ENCODE measurements at places on chromosomes 4 and X.

- DNase-seq = peak; percentile 74
These were observed 86.8 kb upstream of the ETNPPL start for GRCh38 chr4:108849611-108850168.

DNA sequence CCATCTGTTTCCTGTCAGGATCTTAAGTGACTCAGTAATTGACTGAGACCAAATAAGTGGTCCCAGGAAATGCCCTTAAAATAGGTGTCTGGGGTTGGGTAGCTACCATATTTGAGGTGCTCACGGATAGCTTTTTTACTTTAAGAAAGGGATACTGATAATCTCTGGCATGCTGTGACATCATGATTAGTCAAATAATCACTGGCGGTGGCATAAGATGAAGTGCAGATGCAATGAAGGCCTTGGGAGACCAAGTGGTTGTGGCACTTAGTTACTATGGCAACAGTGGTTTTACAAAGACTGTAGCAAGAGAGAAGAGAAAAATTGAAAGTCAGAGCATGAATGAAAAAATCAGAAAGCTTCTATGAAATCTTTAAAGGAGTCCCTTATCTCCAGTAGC is 114.5 kb upstream of the SLIT2 start:
- DNase-seq = peak; percentile 35

DNA sequence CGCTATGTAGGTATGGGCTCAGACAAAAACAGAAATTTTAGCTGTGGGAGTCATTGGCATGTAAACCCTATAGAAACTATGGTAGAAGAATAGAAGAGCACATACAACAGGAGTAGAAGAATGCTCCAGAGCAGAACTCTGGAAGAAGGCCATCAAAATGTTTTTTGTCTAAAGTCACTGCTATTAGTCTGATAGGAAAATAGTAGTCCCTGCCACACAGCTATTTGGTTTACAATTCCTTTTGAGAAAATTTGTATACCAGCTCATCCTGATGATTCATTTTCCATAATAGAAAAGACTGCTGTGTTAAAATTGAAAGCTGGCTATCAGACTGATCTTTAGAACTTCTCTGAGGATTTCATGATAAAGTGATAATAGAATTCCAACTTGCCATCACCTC is 32.8 kb upstream of the ADAD1 start:
- no peak for DNase-seq

DNA sequence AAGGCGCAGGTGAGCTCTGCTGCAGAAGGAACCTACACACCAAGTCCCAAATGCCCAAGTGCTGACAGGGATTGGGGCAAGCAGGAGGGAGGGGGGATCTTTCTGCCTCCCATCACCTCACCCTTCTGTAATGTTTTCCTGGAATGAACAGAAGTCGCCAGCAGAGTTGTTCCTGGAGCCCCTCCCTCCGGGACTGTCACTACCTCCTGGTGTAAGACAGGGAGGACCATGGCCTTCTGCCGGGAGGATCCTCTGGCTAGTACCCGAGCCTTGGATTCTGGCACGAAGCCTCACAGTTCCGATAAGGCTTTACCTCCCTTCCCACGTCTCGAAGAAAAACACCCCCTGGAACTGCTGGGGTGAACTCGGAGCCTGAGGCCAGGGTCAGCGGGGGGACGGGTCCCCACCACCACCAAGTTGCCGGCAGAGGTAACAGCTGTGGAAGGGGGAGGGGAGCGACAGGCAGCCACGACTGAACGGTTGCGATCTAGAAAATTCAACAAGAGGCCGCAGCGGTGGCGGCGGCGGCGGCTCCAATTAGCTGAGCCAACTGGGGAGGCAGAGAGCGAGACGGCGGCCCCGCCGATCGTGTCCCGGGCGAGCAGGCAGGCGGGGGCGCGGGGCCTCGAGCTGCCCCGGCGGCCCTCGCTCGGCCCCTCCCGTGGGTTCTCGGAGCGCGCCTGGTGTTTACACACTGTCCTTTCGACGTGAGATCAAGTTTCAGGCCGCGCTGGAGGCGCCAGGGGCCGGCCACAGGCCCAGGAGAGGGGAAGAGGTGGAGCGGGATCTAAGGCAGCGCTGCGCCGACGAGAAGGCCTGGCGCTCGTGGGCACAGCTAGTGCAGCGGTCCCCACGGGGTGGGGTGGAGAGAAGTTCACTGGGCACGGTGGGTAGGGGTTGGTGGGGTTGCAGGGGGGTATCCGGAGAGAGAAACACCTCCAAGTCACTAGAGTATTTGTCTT is 53.7 kb upstream of the BCOR start:
- DNase-seq = no peak

DNA sequence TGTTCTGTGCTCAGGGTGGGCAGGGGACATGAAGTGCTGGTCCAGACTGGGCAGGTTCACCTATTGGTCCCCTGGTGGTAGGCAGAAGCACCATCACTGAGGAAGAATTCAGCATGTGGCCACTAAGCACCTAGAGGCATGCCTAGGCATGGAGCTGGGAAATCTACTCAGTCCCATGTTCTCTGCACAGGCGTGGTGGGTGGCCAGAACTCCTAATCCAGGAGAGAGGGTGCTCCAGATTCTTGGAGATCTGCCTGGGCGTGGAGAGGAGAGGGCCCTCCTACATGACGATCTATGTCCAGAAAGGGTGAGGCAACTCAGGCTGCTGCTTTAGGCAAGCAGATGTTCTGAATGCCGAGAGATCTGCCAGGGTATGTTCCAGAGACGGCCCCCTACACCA is 44.6 kb upstream of the MAGEC2 start:
- no peak for DNase-seq

DNA sequence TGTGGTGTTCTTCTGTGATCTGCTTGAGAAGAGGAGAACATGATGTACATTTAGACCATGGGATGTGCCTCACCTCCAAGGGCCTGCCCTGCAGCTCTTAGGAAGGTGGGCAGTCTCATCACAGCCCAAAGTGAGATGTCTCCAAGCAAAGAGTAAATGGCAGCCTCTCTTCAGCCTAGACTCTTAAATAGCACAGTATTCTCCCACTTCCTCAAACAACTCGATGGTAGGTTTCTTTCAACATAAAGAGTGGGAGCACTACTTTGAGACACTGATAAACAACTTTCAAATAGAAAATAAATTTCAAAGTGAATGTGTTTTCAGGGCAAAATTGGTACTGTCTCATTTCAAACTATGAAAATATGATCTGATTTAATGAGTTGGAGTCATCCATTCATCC is 35.2 kb downstream of the EDNRA start:
- DNase-seq = no peak

DNA sequence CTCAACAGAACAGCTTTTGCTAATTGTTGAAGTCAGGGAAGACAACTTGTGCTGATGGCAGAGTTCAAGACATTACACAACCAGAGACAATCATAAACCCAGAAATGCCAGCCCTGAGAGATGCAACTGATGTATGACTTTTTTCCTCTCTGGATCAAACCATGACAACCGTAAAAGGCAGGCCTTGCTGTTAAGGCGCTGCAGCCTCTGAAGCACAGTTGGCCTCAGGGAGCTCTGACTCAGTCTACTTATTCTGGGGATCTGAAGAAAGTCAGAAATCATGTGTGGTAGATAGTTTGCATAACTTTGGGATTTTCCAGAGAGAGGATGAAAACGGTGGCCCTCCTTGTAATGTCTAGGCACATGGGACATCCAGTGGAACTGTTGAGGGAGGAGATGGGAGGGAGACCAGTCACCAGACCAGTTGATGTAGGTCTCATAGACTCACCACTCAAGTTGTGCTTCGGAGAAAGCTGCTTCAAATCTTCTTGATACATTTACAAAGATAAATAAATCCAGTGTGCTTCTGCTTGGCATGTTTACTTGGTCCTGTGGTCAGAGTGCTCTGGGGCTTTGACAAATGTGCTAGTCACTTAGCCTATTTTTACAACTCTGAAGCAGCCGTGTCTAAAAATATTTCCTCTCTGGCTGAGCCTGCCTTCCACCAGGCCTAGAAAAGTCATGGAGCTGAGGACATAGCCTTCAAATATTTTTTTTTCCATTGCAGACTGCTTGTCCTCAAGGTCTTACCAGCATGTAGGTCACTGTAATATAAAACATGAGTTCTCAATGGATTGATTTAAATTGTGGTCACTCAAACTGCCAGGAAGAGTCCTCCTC is 7.5 kb downstream of the HADH start:
- peak; percentile 71 for DNase-seq

DNA sequence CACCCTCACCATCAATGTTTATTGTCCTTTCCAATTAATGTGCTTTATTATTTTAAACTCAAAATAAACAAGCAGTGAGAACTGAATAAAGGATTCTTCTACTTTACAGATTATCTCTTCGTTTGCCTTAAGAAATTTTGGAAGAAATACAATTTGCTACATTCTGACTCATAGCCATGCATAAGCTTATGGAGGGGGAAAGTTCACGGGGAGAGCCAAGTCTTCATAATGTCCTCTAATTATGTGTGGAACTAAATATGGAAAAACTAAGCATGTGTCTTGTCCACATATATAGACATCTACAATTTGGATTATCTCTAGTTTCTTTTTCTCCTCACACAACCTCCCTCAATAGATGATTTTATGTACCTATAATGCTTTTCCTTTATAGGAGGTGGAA is 17.5 kb downstream of the CXCL13 start:
- DNase-seq = no peak

All from ELR (cell line).